ENCODE measurements at places on chromosomes 13 and 19.

DNA sequence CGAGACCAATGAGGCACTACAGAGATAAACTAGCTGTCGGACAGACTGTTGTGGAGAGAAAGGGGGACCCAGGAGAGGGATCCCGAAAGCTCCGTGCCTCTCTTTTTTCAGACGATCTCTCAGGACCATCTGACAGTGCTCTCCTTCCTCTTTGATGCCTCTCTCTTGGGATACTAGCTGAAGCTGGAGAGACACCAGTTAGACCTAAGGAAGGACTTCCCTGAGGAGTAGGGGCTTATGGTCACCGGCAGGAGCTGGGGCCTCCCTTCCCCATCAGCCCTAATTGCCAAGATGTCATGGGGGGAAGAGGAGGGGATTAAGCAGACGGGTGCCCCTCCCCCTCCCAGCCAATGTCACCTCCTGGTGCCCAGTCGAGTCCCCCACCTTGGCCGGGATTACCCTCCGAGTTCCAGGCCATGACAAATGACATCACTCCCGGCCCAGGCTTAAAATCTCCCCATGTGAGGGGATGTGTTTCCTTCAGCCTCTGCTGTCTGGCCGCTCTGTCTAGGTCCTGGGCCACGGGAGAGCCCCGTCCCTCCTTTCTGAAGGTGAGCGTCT, at the start of gene CRX:
CRX (plus strand) TSS at position 478 of the 561 bp plus-strand sequence. CDS start 12,507 bp downstream, outside the sequence.
- DNase-seq: no peak

- no peak for DNase-seq
Measured at GRCh38 chr19:48543121-48543710, 8.8 kb upstream of the SULT2B1 start.

- no peak for DNase-seq
Measured at GRCh38 chr19:38970664-38971532, 4.6 kb downstream of the FBXO17 start.

DNA sequence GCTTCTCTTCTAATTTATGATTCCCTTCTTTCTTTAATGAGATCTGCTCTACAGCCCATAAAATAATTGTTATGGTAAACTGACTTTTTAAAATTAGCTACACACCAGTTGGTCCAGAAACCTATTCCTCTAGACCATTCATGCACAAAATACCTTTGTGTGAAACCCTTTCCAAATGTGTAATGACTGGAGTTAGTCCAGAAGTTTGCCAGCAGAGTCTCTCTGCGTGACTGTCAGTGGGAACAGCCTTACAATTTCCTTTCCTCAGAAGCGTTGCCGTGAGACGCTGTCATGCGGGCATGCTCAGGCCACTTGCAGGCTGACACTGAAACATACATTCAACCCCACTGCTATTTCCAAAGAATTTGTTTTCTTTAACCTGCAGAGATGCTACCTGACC, 965.2 kb downstream of the PCDH9 start:
- DNase-seq: no peak

DNA sequence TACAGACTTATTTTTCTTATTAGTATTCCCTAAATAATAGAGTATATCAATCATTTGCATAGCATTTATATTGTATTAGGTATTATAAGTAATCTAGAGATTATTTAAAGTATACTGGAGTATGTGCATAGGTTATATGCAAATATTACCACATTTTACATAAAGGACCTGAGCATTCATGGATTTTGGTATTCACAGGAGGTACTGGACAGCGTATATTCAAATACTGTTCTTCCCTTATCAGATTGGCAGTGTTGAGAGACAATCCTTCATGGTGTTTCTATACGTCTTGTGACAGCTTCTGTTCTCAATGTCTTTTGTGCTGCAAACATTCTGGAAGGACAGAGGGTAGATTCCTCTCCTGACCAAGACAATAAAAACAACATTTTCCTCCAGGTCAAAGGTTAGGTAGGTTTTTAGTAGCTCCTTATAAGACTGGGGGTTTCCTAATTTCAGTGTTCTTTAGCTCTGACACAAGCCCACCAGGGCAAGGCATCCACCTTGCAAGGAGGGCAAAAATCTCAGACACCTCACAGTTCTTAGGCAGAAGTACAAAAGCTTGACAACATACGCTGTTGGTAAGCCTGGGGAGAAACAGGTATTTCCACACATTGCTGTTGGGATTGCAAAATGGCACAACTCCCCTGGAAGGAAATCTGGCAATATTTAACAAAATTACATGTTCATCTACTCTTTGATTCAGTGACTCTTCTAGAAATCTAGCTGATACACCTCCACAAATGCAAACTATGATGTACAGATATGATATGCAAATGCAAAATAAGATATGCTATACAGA, 20.6 kb upstream of the PCCA start:
- DNase-seq: no peak

DNA sequence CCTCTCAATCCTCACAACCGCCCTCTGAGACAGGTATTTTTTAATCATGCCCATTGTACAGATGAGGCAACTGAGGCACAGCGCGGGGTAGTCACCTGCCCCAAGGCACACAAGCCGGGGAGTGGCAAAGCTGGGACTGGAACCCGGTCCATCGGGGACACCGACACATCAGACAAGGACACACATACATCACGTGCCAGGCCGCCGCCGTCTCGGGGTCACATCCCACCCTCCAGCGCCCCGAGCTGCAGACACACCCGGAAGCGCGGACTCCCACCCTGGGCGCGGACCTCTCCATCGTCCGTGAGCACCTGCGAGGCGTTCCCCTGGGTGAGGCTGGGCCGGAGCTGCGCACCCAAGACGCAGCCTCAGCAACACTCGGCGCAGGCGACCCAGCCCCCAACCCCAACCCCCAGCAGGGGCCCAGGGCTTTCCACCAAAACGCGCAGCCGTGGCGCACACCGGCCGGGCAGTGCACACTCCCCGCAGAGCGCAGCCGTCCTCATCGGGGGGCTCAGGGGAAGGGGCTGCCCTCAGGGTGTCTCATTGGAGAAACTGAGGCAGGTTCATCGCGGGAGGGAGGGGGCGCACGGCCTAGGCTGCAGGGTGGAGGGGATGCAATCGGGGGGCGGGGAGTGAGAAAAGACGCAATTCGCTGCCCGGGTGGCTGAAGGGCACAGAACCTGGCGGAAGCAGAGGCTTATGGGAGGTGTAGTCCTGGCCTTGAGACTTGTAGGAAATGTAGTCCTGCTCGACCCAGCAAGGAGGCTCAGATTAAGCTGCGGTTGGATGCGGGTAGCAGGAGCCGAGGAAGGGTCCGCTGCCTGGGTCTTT, 1.9 kb upstream of the LMTK3 start:
- peak; percentile 20 for DNase-seq

- DNase-seq: no peak
Measured at GRCh38 chr13:114143806-114144605, 11.6 kb upstream of the RASA3 start.

- no peak for DNase-seq
Measured at GRCh38 chr13:102227741-102228140, 174.1 kb downstream of the FGF14 start.

- DNase-seq: no peak
Measured at GRCh38 chr13:51630288-51630615, 46.0 kb downstream of the WDFY2 start.

DNA sequence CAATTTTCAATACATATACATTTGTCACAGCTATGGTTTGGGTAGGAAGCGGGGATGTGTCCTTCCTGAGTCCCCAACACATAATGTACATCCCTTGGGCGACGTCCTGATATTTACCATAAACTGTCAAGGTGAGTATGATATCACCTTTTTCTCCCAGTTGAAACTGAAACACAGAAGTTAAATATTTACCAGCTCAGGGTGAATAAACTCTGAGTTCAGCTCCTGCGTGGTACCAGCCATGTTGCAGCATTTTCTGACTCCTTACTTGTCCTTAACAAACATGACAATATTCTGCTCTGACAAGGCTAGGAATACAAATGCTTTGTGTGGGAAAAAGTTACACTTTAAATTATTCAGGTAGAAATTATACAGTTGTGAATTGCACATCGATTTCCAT, 294.2 kb downstream of the TEX29 start:
- no peak for DNase-seq

DNA sequence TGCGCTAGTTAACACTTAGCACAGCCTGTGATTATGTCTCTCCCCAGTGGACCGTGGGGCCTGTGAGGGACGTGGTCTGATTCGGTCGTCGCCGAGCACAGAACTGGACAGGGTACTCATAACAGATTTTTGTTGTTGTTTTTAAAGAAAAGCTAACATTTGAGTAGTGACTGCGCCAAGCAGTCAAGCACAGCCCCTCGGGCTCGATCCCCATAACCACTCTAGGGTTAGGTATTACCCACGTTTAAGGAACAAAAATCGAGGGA, 805 bp upstream of the PTOV1 start:
- no peak for DNase-seq

DNA sequence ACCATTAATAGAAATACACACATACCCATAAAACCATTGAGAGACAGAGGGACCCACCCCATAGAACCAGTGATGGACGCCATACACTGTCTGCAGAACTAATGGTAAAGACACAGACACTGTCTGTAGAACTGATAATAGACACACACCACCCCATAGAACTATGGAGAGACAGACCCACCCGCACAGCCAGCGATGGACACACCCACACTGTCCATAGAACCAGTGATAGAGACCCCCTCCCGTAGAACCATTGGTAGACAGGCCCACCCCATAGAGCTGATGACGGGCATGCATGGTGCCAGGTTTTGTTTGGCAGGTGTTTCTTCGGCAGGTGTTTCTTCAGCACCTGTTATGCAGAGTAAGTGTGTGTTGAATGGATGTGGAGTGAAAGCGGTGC, 88.3 kb upstream of the TEX29 start:
- no peak for DNase-seq

DNA sequence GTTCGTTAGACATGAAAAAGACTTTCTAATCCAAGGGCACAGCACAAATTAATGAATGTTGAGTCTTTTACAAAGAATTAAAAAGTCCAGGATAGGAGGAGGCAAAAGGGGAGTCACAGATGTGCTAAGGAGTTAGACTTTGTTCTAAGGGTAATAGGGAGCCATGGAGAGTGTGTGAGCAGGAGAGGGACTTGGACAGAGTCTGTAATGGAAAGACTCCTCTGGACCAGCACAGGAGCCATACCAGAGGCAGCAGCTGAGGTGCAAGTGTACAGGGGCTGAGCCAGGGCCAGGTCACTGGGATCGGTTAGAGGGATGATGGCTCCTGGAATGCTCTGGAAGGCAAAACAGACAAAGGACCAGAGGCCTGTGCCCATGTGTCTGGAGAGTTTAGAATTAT, 10.5 kb downstream of the GTPBP3 start:
- DNase-seq: no peak

- peak; percentile 42 for DNase-seq
Measured at GRCh38 chr13:41411522-41411921, 45.8 kb upstream of the RGCC start.

DNA sequence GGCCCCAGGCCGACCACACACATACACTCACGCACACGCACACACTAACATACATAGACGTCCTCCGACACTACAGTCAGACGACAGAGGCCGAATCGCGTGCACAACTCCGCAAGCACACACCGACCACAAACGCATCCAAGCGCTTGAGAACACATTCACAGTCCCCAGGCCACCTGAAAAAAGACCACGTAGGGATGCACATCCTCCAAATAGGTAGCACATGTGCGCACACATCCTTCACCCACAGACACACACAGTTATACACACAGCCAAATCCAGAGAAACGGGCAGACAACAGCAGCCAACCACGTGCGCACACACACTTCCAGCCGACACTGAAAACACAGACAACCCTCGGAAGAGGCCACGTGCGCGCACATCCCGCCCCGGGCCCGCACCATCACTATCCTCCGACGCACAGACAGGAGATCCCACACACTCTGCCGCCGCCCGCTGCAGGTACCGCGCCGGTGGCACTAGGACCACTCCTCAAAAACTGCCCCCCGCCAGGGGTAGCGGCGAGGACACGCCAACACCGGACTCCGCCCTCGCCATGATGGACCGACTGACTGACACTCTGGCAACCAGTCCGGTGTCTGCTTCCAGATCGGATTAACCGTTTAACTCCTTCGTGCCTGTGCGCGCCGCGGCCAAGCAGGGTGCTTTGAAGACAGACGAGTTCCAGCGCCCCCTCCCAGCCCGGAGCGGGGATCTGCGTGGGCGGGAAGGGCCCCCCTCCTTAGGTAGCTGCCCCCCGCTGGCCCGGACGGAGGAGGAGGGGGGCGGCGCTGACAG, 493 bp upstream of the PDE4A start:
- DNase-seq: no peak

GRCh38 chr13:111961236-111961635, 105.7 kb upstream of the SOX1 start:
- no peak for DNase-seq

DNA sequence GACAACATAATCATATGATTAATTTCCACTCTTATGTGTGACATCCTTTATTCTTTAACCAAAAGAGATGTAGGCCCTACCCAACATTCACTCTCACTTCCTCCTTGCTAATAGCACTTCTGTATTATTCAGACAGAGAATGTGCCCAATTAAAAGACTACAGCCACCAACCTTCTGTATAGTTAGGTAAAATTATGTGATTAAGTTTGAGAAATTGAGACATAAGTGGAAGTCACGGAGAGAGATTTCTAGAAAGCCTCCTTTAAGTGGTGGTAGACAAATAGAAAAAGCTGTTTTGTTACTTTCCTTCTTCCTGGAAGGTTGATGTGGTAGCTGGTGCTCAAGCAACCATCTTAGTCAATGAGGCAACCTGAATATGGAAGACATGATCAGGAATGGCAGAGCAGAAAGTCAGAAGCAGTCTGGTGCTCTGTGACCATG, 14.8 kb downstream of the EPSTI1 start:
- DNase-seq: no peak

DNA sequence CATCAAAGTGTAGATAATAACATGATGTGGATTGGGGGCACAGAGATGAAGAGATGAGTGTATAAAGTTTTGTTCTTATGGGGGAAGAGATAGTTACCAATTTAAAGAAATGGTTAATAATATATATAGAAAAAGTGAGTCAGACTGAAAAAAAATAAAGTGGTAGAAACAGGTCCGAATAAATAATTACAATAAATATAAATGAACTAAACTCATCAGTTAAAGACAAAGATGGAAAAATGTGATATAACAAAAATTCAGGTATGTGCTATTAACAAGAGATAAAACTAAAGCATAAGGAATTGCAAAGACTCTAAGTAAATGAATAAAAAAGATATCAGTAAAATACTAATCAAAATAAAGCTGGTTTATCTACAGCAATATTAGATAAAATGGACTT, 61.1 kb upstream of the KPNA3 start:
- no peak for DNase-seq

- no peak for DNase-seq
Measured at GRCh38 chr13:77099415-77099814, 72.5 kb upstream of the FBXL3 start.

GRCh38 chr13:39952249-39953233, 297.1 kb downstream of the COG6 start:
- DNase-seq: peak; percentile 40

GRCh38 chr19:46791944-46792343, 3.5 kb upstream of the SLC1A5 start:
- DNase-seq: no peak

GRCh38 chr19:17289489-17289888, 7.8 kb downstream of the ANKLE1 start:
- DNase-seq: peak; percentile 68

DNA sequence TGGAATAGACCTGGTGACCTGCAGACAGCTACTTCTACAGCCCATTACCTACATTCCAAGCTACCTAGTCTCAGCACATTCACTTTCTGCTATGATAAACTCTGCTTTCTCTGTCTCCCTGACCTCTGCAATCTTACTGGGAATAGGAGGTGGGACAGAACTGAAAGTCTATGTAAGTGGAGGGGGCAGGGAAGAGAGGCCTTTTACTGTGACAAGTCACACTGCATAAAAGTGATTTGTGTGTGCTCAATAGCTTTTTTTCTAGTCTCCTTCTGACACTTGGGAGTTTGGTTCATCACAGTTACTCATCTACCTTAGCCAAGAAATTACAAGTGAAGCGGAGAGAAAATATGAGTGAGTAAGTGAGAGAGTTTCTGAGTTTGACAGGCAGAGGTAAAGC, 322.4 kb downstream of the OLFM4 start:
- no peak for DNase-seq

All from fibroblast of skin of left quadriceps (primary cell).